ENCODE measurements at places on chromosomes 7 and 10.
A peak's percentile ranks its signal among the peaks of the same experiment; 100 is the strongest.

DNA sequence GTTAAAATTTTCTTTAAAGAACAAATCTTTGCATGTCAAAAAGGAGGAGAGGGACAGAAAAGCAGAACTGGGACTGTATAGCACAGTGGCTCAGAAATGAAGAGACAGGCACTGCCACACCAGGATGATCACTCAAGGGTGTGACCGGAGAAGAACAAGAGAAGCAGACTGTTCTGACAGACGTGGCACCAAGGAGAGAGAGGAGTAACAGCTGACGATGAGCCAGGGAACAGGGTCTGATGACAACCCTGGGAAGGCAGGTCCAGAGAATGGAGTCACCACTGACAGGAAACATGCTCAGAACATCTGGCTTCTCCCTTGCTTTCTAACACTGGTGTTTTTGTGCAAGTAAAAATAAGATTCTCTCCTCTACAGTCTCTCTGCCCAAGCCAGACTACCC is 14.6 kb upstream of the VAX1 start:
- no peak overlapping the region for H3K4me3 ChIP-seq
- H3K36me3 ChIP-seq = no peaks in the 10 kb centered on the region
- no peak overlapping the region for H3K27ac ChIP-seq
- no peaks in the 10 kb centered on the region for H3K4me1 ChIP-seq
- ATAC-seq = no peak

- no peak overlapping the region for H3K4me3 ChIP-seq
- H3K4me1 ChIP-seq = no peaks in the 10 kb centered on the region
- H3K27me3 ChIP-seq = peaks cover 10% of the 10 kb centered on the region
- ATAC-seq = no peak
- no peak overlapping the region for H3K27ac ChIP-seq
- no peaks in the 10 kb centered on the region for H3K36me3 ChIP-seq
Measured at GRCh38 chr10:14063531-14064285, 267.0 kb downstream of the FRMD4A start.

GRCh38 chr7:8114175-8114574 is 145.6 kb downstream of the GLCCI1 start:
- H3K27me3 ChIP-seq = no peaks in the 10 kb centered on the region
- peak; percentile 66 for ATAC-seq
- peaks cover 21% of the 10 kb centered on the region for H3K36me3 ChIP-seq
- H3K4me1 ChIP-seq = peaks cover 67% of the 10 kb centered on the region
- peak overlapping the region; percentile 5 for H3K4me3 ChIP-seq

DNA sequence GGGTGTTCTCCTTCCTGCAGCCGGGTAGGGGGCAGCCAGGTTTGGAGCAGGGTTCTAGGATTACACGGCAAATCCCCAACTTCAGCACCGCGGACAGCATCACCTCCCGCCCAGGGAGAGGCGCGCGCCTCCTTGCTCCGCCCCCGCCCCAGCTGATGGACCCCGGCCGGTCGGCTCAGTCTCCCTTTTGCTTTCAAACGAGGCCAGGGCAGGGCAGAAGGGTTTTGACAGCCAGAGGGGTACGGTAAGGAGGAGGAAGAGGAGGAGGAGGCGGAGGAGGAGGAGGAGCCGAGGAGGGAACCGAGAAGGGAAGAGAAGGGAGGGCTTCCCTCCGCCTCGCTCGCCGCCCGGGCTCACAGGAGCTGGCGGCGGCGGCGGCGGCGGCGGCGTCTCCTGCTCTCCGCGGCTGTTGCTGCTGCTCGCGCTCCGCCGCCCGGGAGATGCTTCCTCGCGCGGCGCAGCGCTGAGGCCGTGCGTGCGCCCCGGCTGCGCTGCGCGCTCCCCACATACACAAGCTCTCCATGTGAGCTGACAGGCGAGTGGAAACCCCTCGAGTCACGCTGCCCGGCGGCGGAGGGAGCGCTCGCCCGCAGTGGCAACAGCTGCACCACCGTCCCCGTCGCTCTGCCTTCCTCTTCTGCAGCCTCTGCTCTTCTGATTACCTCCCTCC is 615 bp upstream of the CNTNAP2 start:
- peak; percentile 48 for ATAC-seq
- H3K4me3 ChIP-seq = peak overlapping the region; percentile 71
- no peaks in the 10 kb centered on the region for H3K36me3 ChIP-seq
- peaks cover 36% of the 10 kb centered on the region for H3K27me3 ChIP-seq

GRCh38 chr7:132750530-132751217 is 174.4 kb upstream of the PLXNA4 start:
- H3K36me3 ChIP-seq = no peaks in the 10 kb centered on the region
- H3K4me3 ChIP-seq = no peak overlapping the region
- H3K27ac ChIP-seq = no peak overlapping the region
- no peak for ATAC-seq
- peaks cover 11% of the 10 kb centered on the region for H3K4me1 ChIP-seq
- peaks cover 18% of the 10 kb centered on the region for H3K27me3 ChIP-seq

DNA sequence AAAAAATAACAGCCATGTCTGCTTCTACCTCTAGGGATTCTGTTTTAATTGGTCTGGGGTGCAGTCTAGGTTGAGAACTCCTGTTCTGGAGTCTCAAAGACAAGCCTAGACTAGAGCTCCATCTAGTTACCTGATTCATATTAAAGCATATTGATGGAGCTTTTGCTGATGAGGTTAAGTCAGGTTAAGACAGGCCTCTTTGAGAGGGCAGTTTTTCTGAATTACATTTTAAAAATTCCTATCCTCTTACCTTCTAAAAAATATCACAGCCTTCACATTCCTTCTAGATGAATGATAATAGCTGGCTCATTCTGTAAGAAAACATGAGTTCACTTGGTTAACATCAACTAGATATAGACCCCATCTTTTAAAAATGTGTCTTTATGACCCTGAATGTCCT is 28.9 kb downstream of the MGAM start:
- H3K36me3 ChIP-seq = no peaks in the 10 kb centered on the region
- ATAC-seq = no peak
- H3K27ac ChIP-seq = no peak overlapping the region
- no peak overlapping the region for H3K4me3 ChIP-seq
- no peaks in the 10 kb centered on the region for H3K4me1 ChIP-seq

DNA sequence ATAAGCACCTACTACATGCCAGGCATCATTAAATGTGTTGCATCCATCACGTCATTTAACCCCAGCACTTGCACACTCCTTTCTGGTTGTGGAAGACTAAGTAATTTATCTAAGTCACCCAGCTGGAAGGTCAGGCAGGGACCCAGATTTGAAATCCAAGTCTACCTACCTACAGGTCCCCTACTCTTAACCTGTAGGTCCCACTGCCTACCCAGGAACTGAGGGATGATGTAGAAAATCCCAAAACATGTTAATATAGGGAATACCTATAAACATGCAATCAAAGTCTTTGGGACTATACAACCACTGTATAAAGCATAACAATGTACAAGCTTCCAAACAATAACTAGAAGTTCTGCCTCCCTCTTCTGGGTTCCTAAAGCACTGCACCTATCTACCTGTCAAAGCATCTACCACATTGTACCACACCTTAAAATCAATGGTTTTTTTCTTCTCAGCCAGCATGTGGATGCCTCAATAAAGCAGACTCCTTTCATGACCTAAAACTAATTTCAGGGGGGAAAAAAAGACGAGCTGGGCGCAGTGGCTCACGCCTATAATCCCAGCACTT is 5.6 kb downstream of the IL6 start:
- H3K4me1 ChIP-seq = peaks cover 17% of the 10 kb centered on the region
- H3K27me3 ChIP-seq = peaks cover 9% of the 10 kb centered on the region
- no peak for ATAC-seq
- peaks cover 6% of the 10 kb centered on the region for H3K36me3 ChIP-seq
- H3K4me3 ChIP-seq = no peak overlapping the region

DNA sequence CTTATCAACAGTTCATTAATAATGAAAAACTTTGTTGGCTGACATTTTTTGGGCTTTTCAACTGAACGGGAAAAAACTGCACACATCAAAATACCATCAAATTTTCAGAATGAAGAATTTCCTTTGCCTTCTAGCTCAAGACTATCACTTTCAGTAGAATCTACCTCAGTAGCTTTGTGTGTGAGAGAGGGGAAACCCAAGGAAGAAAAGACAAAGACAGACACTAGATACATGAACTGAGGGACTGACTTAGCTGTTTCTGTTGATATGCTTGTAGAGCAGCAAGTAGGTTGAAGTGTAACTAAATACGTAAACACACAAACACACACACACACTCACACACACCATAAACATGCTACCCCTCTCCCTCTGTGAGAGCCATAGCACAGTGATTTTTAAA is 257.1 kb downstream of the CDK14 start:
- no peak overlapping the region for H3K4me3 ChIP-seq
- H3K27ac ChIP-seq = peak overlapping the region; percentile 57
- peaks cover 18% of the 10 kb centered on the region for H3K36me3 ChIP-seq
- peaks cover 66% of the 10 kb centered on the region for H3K4me1 ChIP-seq
- no peaks in the 10 kb centered on the region for H3K27me3 ChIP-seq

DNA sequence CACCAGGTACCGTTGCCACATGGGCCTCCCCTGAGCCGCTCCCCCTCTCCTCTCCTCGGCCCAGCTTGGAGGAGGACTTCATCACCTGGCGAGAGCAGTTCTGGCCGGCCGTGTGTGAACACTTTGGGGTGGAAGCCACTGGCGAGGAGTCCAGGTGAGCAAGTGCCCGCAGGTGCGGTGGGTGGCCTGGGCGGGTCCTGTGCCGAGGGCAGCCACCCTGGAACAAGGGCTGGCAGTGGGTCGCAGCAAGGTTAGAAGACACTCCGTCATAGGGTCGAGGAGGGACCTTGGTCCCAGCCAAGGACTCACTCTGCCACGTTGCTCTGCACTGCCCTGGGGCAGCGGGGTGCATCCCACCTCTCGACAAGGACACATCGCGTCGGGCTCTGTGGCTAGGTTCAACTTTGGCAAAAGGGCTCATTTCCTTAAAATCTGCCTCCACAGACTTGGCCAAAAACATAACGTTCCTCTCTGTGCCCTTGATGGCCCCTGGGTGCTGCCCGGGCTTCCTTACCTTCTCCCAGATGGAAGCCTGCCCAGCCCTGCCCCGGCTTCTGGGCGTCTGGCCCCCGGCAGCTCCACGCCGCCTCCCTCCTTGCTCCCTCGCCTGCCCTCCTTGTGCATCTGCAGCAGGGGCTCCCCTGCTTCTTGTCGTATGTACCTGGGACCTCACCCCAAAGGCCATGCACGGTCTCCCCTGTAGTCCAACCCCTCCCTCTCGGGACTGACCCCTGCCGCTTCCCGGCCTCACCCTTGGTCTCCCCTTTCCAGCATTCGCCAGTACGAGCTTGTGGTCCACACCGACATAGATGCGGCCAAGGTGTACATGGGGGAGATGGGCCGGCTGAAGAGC is 12.7 kb downstream of the TMEM120A start:
- no peaks in the 10 kb centered on the region for H3K4me1 ChIP-seq
- no peak for ATAC-seq
- no peak overlapping the region for H3K4me3 ChIP-seq
- no peak overlapping the region for H3K27ac ChIP-seq
- H3K27me3 ChIP-seq = no peaks in the 10 kb centered on the region

GRCh38 chr7:99455874-99456273 is 10.1 kb downstream of the ATP5MF start:
- peaks cover 61% of the 10 kb centered on the region for H3K36me3 ChIP-seq
- no peaks in the 10 kb centered on the region for H3K27me3 ChIP-seq
- no peak overlapping the region for H3K27ac ChIP-seq
- no peak for ATAC-seq
- no peak overlapping the region for H3K4me3 ChIP-seq
- peaks cover 13% of the 10 kb centered on the region for H3K4me1 ChIP-seq

DNA sequence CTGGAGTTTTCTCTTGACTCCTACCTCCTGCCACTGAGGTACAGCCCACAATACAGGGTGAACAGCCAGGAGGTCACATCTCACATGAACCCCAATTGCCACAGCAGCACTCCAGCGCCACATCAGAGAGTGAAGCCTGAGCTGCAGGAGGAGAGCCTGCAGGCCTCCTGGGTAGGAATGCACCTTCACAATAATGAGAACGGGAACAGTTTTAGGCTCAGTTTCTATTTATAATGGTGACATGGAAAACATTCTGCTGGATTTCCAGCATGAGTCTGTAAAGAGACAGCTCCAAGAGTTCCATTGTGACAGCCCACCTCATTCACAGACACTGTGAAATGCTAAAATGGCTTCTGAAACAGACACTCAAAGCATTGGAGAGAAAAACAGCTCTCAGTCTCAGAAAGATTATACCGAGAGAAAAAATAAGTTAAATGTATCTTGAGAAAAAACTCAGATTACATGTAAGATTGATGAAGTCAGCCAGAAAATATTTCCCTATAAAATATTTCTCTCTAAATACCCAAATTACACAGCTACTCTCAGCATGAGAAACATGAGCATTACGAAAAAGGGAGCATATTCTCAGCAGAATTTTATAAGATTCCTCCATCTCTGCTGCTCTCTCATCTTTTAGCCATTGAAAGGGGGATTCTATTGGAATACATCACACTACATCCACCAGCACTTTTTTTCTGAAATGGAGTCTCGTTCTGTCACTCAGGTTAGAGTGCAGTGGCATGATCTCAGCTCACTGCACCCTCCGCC is 11.3 kb downstream of the ZNF680 start:
- H3K27ac ChIP-seq = no peak overlapping the region
- ATAC-seq = no peak
- H3K4me1 ChIP-seq = peaks cover 21% of the 10 kb centered on the region

DNA sequence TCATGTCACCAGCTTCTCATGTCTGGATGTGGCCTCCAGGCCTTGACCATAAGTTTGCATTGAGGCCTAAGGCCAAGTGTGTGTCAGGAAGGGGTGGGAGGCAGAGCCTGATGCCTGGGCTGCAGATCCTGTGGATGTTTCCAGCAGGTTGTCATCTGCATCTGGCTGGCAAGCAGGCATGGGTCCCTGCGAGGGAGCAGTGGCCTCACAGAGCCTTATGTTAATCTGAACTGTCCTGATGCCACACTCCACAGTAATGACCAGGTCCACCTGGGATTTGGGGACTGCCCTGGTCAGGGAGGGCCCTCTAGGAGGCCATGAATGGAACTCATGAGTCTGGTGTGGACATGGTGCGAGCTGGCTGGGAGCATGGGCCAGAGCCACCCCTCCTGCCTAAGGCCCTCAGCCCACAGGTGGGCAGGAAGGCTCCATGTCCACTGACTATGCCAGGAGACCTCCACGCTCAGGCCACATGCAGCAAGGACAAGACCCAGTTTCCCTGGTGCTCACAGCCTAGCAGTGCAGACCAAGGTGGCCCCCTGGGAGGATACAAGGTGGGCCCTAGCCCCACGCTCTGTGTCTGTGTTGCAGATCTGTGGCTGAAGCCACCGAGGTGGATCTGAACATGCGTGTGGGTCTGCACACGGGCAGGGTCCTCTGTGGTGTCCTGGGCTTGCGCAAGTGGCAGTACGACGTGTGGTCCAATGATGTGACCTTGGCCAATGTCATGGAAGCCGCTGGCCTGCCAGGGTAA is 83.1 kb downstream of the ADCY1 start:
- H3K4me1 ChIP-seq = no peaks in the 10 kb centered on the region
- H3K27ac ChIP-seq = no peak overlapping the region
- no peak overlapping the region for H3K4me3 ChIP-seq
- H3K36me3 ChIP-seq = no peaks in the 10 kb centered on the region

- H3K4me3 ChIP-seq = no peak overlapping the region
- no peaks in the 10 kb centered on the region for H3K36me3 ChIP-seq
- no peaks in the 10 kb centered on the region for H3K4me1 ChIP-seq
- no peak for ATAC-seq
Measured at GRCh38 chr7:117619681-117620080, 139.9 kb downstream of the CFTR start.

Data from stimulated activated memory B cell treated with anti-CD40 and anti-IgM and Interleukin-4, amounts not matched to agents 10 μg/mL and 1 μg/mL and 100 μg/mL, for 72 hours (primary cell).